ENCODE measurements at places on chromosomes 3 and 15.
A peak's percentile ranks its signal among the peaks of the same experiment; 100 is the strongest.

- no peak for DNase-seq
Measured at GRCh38 chr3:14518432-14518802, 21.7 kb downstream of the GRIP2 start.

DNA sequence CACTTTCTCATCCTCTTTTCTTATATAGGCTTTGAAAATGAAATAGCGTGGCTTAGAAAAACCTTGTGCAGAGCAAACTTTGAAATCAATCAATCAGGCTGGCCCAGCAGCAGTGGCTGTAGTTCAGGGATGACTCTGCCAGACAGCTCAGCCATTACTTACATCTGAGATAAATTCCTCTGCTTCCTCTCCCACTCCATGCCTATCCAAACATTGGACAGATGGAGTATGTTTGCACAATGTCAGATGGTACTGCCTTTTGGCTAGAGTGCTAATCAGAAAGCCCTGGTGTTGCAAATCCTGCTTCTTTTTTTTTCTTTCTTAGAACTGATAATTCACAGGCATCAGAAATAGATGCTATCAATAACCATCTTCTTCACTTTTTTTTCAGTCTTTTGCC, 1065.1 kb downstream of the AGBL1 start:
- no peak for DNase-seq

DNA sequence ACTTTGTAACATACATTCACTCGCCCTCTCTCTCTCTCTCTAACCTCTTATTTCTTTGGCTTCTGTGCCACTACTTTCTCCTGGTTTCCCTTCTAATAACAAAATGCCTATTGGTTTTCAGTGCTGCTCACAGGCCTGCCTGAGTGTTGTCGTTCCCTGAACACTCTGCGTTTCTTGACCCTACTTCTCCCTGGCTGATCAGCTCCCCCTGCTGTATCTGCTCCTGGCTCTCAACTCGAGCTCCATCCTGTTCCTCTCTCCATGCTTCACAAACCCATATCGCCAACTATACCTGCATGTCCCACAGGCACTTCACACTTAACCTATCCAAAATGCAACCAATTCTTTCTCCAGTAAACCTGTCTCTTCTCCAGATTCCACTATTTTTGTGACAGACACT, 111.4 kb downstream of the OPA1 start:
- DNase-seq = no peak

- DNase-seq = no peak
Measured at GRCh38 chr3:168088106-168088720, 7.5 kb downstream of the GOLIM4 start.

DNA sequence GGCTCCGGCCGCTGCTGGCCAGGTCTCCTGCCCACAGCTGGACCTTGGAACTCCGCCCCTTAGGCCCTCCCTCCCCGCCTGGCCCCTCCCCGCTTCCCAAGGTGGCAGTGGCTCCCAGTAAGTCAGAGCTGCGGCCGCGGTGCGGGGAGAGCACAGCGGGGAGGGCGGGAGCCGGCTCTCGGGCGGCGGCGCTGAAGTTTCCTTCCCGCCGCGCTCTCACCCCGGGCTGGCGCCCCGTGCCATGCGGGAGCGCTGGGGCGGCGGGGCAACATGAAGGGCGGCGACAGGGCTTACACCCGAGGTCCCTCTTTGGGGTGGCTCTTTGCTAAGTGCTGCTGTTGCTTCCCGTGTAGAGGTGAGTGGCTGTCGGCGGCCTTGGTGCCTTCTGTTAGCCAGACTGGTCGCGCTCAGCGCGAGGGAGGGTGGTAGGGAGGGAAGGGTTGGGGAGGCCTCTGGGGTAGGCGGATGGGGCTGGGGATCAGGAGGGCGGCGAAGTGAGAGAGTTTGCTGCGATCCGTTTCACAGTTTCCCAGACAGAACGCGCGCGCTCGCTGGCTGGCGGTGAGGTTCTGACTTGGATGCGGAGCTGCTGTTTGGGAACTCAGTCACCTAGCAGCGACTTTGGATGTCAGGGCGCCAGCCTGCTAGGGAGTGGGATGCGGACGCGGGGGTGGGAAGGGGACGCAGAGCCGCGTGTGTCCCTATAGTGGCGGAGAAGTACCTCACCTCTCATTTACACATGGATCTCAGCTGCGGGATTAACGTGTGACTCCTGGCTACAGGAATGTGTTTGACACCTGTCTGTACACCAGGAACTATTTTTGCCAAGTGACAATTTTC, 145.5 kb upstream of the UMPS start:
- DNase-seq = peak; percentile 3

GRCh38 chr3:128297401-128298138, 144.3 kb downstream of the EEFSEC start:
- DNase-seq = no peak

DNA sequence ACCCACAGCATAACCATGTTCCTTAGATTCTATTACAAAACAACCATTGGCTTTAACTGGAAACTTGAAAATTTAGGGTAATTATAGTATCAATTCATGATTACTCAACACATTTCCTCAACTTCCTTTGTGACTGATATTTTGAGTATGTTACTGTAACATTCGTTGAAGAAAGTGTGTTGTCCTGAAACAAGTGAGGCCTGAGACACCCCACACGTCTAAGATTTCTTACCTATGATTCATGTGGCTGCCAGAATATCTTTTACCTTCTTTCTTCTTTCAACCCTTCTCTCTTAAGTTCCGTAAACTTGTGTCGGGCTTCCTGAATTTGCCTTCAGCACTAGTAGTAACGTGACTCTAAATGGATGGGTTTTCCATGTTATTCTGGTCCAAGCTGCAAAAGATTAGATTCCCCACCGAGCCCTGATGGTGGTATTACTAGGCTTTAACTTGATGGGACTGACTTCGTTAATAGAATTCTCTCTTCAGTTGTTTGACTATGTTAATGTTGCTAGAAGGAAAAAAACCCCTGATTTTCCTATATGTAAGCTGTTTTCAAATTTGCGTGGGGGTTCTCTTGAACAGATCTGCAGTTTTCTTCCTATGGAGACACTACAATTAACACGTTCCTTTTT, 296.0 kb upstream of the ICE2 start:
- DNase-seq = no peak

- no peak for DNase-seq
Measured at GRCh38 chr15:66251790-66252684, 1.5 kb downstream of the MEGF11 start.

GRCh38 chr3:155321418-155321817, 27.9 kb upstream of the STRIT1 start:
- DNase-seq = no peak

Measured in T-helper 22 cell (primary cell).